ENCODE measurements at places on chromosomes 4 and X. TPM values are rescaled to one million over a fixed set of nuclear protein-coding genes. Genes with fewer than 3 reads are reported as not detected.

DNA sequence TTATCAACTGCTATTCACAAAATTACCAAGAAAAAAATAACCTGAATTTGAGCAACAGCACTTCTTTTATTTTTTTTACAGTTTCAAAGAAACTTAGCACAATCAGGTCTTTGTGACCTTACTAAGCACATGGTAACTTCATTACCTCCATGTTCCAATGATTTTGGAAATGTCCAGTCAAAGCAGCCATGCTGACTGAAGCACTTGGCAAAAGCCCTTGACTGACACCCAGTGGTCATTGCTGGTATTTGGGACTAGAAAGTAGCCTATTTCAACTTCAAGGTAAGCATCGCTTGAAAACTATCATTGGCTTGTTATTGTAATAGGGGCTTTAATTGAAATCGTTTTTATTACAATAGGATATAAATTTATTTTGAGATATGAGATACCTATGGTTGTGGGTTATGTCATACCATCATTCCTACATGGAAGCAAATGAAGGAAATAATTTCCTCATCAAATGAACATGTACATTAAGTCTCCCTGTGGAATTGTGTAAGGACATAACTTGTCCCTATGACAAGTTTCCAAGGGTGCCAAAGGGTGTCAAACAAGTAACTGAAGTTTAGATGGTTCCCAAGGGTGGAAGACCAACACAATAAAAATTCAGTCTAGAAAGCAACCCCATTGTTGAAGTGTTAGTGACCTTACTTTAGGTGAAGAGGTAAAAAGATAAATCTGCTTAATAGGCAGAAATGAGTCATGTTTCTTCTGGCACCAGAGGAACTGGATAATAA, 15.2 kb upstream of the ANXA10 start:
- DNase-seq, result peak; percentile 72

GRCh38 chr4:159400558-159401225, 297.8 kb downstream of the RAPGEF2 start:
- DNase-seq, result peak; percentile 84

DNA sequence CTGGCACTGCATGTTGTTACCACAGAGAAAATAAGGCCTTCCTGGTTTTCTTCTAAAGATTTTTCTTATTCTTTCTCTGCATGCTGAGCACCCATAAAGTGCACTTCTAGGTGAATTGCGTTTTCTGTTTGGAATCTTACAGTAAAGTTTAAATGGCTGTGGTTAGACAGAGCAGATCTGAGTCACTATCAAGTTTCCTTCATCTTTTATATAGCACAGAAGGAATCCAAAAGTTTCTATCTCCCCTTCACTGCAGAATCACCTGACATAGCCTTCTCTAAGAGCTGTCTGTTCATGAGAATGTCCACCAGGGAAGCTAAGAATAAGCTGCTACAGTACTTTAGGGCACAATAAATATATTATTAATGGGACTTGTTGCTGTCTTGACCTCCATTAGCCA, 455.5 kb upstream of the FAM241A start:
- DNase-seq, result peak; percentile 66

DNA sequence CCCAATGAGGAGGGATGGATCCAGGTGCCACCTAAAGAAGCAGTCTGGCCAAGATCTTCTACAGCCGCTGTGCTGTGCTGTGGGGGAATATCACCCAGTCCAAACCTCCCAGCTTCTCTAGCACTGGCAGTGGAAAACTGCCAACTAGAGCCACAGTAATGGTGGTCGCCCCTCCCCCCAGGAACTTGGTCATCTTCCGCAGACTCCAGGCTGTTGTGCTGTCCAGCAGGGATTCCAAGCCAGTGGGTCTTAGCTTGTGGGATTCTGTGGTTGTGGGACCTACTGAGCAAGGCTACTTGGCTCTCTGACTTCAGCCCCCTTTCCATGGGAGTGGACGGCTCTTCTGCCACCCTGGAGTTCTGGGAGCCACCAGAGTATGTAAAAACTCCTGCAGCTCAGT, 18.2 kb downstream of the GPRASP1 start:
- DNase-seq, result no peak

GRCh38 chrX:40131654-40132337, 34.0 kb upstream of the BCOR start:
- no peak for DNase-seq

DNA sequence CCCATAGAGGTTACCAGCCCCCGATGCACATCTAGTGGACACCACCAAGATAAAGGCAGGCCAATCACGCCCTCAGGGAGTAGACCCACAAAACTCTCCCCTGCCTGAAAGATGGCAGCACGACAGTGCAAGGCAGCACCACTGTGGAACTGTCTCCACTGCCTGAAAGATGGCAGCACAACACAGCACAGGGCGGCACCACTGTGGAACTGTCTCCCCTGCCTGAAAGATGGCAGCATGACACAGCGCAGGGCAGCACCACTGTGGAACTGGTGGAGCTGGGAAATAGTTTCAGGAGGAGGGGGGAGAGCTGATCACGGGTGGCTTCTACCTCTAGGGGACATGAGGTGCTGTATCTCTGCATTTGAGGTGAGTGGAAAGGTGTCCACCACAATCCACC, 340.4 kb upstream of the FRG1 start:
- DNase-seq, result no peak

GRCh38 chr4:28966982-28967381, 1753.2 kb upstream of the PCDH7 start:
- DNase-seq, result peak; percentile 24

- DNase-seq, result no peak
These were observed 8.9 kb upstream of the ZNF141 start for GRCh38 chr4:328729-329128.

DNA sequence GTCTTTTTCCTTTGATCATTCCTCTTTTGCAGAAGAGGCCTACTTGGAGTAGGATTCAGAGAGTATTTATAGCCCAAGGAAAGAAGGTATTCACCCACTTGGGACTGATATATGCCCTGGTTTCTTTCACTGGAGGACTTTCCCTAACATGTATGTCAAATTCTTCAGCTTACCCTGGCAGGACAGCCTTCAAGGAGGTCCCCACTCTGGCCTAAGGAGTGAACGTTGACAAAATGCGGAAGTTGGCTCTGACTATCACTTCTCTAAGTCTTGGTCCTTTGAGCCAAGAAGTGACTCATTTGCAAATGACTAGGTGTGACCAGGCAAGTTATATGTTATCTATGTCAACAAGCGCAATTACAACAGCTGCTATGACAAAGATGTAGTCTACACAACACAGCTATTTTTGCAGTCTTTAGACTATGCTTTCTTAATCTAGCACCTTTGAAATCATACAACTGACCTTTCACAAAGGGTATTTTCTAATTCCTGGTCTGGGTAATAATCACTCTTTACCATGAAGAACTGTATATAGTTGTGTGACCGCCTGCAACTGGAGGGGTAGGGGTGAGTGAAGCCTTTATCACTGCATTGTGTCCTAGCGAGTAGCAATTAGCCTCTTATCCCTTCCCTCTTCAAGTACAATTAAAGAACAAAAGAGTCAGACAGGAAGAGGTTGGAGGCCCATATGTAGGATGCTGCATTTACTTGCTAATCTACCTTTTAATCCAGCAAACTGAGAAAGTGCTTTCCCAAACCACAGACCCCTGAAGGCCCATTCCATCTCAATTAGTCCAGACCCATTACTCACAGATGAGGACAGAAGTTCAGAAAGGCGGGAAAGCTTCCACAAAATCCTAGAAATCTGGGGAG, 50.1 kb downstream of the RASGEF1B start:
- no peak for DNase-seq

DNA sequence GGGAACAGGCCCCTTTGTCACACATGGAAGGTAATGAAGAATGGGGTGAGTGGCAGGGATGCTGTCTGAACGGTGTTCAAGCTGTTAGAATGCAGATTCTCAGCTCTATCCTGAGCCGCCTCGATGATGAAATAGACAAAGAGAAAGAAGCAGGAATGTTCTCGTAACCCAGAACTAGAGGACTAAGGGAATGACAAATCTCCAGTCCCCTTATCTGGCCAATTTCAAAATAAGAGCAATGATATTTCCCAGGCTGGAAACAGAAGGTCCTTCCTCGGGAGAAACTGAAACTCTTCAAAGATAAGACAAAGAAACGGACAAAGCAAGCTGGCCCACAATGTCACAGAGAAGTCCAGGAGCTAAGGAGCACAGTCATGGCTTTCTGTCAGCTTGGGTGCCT, 29.5 kb upstream of the MTNR1A start:
- peak; percentile 66 for DNase-seq

GRCh38 chrX:147917700-147918695, 6.3 kb downstream of the FMR1 start:
- DNase-seq, result no peak

NDP gene
- not detected for total RNA-seq

CENPE gene
- 15.5 TPM for total RNA-seq

SYNPO2 gene
- 194 TPM for total RNA-seq

PPM1K gene
- total RNA-seq, result 38.4 TPM

ARHGAP10 gene
- 41.5 TPM for total RNA-seq

GLRA3 gene
- not detected for total RNA-seq

IL3RA gene
- not detected for total RNA-seq

Data from fibroblast of villous mesenchyme (primary cell).